Osteocyte (in vitro differentiated cells): ENCODE measurements at places on chromosomes 7 and 10. TPM values are rescaled to one million over a fixed set of nuclear protein-coding genes. Genes with fewer than 3 reads are reported as not detected.

- H3K4me3 ChIP-seq: no peak overlapping the region
- peaks cover 8% of the 10 kb centered on the region for H3K36me3 ChIP-seq
Observed at GRCh38 chr10:230758-231157, 95.5 kb downstream of the ZMYND11 start.

GRCh38 chr10:12397147-12397896 lies 48.0 kb downstream of the CAMK1D start:
- H3K4me1 ChIP-seq: peaks cover 11% of the 10 kb centered on the region
- no peak overlapping the region for H3K4me3 ChIP-seq
- no peak overlapping the region for H3K27ac ChIP-seq

DNA sequence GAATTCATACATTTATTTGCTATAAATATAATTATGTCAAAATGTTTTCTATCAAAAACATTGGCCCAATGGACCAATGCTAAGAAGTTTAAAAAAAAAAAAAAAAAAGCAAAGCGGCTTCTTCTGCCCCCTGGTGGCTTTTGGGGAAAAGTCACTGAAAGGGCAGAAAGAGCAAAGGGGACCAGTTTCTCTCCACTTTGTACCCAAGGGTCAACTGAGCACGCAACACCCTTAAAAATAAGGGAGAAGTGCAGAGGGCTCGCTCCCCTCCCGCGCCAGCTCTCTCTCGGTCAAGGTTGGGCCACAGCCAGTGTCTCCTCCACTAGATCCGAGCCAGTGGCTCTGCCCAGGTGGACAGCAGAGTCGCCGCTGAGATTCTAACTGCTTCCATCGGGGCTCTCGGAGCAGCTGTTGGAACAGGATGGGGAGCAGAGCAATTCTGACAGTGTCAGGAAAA lies 136.4 kb upstream of the FGFR2 start:
- no peaks in the 10 kb centered on the region for H3K4me1 ChIP-seq
- no peaks in the 10 kb centered on the region for H3K36me3 ChIP-seq
- H3K27me3 ChIP-seq: no peaks in the 10 kb centered on the region
- DNase-seq: no peak

Gene MACROH2A2
- total RNA-seq: 31.2 and 36.5 TPM in 2 replicates

Gene GPNMB
- 97.2 and 116 TPM in 2 replicates for total RNA-seq

Gene WEE2
- total RNA-seq: not detected in 2 replicates

Gene CYP2W1
- total RNA-seq: not detected in 2 replicates

Gene AGR2
- total RNA-seq: not detected in 2 replicates
